ENCODE measurements at places on chromosomes 1 and 21. TPM values are rescaled to one million over a fixed set of nuclear protein-coding genes. Genes with fewer than 3 reads are reported as not detected.

DNA sequence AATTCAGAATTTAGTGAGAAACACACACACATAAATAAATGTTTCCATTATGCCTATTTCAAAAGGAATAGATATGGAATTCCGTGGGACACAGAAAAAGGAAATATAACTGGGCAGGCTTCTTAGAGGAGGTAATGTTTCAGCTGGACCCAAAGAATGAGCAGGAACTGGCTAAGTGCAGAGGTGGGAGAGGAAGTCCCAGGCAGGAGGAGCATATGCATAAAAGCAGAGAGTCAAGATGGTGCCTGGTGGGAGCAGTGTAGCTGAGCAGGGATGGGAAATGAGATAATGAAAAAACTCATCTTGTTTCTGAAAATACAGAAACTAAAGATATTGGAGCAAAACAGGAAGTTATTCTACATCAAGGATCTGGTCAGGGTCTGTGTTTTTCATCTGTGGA is 115.2 kb upstream of the MAGI3 start:
- no peak for DNase-seq

- DNase-seq, result no peak
These were observed 17.9 kb downstream of the SFT2D2 start for GRCh38 chr1:168243636-168244212.

- no peak for DNase-seq
These were observed 10.0 kb upstream of the MPZL1 start for GRCh38 chr1:167711797-167712196.

The OR14K1 gene
- polyA plus RNA-seq, result not detected

The MIXL1 gene
- 0.62 TPM for polyA plus RNA-seq

GRCh38 chr1:151327903-151328674 is 873 bp upstream of the PI4KB start:
- DNase-seq, result no peak

DNA sequence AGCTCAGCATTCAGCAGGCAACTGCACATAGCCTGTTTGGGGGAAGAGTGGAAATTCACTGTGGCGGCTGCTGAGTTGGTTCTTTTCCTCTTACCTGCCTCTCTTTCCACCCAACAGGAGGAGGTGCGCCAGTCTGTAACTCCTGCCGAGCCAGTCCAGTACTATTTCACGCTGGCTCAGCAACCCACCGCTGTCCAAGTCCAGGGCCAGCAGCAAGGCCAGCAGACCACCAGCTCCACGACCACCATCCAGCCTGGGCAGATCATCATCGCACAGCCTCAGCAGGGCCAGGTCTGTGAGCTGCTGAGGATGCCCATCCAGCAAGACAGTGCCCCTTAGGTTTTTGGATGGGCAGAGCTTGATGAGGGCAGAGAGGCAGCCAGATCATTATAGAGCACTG is 25.6 kb upstream of the KCNQ4 start:
- no peak for DNase-seq

- no peak for DNase-seq
These were observed 63.2 kb downstream of the SRSF11 start for GRCh38 chr1:70284366-70284765.

GRCh38 chr1:118442214-118442613 is 257.2 kb upstream of the SPAG17 start:
- DNase-seq, result no peak

The CYP4X1 gene
- polyA plus RNA-seq, result 4.1 TPM

GRCh38 chr1:206600527-206600926 is 11.7 kb downstream of the EIF2D start:
- no peak for DNase-seq

GRCh38 chr1:96979304-96980268 is 258.0 kb downstream of the PTBP2 start:
- peak; percentile 17 for DNase-seq

DNA sequence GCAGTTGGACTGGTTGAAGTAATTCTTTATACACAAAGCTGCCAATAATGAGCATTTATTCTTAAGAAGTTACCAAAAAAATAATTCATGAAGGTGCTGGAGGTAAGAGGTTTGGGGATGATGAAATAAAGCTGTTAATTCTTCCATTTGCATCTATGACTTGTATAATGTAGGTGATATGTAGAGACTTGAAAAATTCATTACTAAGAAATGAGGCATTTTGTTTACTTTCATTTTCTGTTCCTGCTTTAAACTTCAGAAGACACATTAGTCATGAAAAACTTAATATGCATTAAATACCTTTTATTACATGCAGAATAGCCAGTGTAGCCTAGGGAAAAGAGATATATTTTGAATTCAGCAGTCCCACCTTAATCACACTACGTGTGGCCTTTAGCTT is 214.2 kb downstream of the SLC44A5 start:
- no peak for DNase-seq

The PRRX1 gene
- 179 TPM for polyA plus RNA-seq

DNA sequence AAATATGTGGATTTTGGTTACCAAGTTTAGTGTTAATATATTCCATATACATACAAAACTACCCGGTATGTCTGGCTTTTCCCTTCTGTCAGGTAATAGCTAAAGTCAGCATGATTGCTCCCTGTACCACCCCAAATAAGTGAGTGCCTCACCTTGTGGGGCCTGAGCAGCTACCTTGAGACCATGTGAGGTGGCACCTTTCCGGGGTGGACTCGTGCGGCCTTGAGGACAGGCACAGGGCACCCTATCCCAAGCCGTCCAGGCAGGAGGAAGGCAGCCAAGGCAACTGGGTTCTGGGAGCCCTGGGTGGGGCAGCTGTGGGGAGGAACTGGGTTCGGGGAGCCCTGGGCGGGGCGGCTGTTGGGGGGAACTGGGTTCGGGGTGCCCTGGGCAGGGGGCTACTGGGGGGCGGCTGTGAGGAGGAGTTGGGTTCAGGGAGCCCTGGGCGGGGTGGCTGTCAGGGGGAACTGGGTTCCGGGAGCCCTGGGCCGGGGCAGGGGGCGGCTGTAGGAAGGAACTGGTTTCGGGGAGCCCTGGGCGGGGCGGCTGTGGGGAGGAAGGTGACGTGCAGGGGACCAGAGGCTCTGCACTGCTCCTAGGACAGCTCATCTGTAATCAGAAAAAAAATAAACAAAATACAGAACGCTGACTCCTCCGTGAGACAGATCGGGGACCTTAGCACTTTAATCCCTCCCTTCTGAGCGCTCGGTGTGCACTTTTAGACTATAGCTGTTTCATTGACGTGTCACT is 63.3 kb downstream of the POFUT2 start:
- DNase-seq, result no peak

The OPRD1 gene
- polyA plus RNA-seq, result 0.74 TPM

DNA sequence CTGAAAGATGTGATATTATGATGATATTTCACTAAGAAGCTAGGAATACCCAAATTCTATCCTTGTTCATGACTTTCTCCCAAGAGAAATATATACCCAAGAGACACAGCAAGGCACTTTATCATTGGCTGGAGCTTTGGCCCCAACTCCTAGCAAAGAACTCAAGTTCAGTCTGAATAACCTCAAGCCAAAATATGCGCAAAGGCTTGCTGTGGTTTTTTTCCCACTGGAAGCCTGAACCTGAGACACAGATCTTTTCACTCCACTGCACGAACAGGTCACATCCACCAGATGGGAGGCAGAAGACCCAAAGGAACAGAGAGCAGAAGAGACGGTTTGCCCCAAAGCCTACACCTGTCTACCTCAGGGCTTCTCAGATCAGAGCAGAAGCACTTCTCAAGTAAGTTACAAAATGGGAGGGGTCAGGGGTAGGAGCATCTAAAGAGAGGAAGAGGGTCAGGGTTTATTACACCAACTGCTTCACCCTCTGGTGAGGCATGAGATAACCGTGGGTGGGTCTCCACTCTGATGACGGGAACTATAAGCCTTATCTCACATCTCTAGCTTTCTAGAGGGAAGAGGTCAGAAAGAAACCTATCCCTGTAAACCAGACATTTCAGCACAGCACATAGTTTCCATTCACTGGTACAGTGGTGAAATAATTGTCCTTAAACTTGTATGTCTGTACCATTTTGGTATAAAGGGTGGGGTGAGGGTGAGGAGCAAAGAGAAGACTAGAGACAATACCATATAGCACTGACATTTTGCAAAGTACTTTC is 17.1 kb upstream of the CDC42BPA start:
- DNase-seq, result no peak

Measured in hindlimb muscle (tissue), 1 donor.